ENCODE measurements at places on chromosomes 13 and 19.

- DNase-seq = no peak
Measured at GRCh38 chr13:105804561-105805190, 730.8 kb downstream of the EFNB2 start.

DNA sequence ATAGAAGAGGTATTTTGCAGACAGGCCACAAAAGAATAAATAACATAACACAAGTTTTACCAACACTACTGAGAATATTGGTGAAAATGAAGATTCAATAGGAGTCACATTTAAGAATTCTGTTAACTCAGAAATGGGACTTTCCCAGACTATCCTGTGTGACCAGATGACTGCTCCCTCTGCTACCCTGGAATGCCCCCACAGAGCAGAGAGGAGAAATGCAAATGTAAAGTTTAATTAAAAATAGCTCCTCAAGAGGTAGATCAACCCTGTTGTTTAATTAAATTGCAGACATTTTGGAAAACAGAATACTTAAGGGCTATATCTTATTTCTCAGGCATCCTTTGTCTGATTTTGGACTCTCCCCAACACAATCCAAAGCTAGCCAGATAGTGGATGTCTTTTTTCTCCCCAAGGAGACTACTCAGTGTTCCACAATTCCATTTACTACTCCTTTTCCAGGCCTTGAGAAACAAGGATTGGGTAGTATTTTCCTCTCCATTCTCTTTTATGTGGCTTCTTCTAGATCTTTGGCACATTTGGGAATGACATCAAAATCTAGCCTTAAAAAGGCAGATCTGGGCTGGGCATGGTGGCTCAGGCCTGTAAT is 104.7 kb upstream of the TSC22D1 start:
- no peak for DNase-seq

- DNase-seq = no peak
Measured at GRCh38 chr13:21341637-21342422, 117.3 kb downstream of the ZDHHC20 start.

DNA sequence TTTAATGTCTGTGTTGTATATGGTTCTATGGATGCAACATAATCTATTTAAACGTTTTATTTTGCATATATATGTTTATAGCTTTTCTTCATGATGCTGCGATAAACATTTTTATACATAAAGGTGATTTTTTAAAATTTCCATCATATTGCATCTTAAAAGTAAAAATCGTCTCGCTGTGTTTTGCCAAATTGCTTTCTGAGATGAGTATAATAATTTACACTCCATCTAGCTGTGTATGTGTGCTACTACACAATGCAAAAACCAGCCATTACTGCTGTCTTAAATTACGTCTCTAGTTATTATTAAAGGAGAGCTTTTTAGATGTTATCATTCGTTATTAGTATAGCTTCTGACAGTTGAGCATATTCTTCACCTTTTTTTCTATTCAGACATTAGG is 37.2 kb downstream of the METTL21C start:
- no peak for DNase-seq

GRCh38 chr19:55585658-55586339 is 5.2 kb upstream of the ZNF579 start:
- no peak for DNase-seq

DNA sequence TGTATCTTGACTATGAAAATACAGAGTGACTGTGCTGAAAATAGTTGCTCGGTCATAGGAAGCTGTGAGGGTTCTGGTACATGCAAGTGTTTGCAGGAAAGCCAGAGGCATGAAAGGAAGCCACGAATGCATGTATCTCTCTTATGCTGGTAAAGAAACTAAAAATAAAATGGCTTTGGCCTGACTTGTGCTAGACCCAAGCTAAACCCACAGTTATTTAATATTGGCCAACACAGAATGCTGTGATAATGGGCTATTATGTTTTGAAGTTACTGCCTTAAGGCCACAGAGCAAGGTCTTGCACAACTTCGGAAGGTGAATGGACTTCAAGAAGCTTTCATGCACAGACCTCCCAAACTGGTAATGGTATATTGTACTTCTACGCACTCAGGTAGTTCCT is 518.2 kb upstream of the HTR2A start:
- no peak for DNase-seq

DNA sequence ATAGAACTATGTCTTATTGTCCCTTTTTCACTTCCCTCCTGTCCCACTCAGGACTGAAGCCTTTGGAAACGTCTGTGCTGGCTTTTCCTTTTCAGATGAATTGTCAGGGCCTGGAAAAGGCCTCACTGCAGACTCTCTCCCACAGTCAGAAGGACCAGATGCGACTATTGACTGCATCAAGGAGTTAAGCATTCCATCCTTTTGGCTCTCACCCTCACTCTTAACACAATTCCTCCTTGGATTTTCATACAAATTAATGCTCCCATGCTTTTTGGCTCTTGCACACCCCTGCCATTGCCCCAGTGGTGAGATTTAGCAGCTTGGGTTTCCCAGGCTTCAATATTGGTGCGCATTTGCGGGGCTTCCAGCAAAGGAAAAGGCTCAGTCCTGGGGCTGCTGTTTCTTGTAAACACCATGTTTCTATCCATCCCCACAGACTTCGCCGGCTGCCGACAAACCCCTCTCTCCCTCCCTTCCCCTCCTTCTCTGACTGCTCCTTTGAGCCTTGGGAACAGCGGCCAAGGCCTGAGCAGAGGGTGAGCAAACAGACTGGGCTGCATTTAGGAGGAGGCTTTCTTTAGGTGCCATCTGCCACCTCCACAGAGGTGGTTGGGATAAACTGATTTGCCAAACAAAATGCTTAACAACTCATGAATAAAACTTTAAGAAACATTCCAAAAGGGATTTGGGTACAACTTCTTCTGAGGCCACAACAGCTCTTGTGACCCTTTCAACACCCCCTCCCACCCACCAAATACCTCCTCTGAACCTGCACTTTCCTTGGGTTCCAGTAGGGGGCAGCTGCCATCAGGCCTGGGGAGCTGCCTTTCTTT is 48.6 kb upstream of the PCDH8 start:
- DNase-seq = no peak

GRCh38 chr13:32142956-32143375 is 111.4 kb downstream of the FRY start:
- DNase-seq = no peak

- no peak for DNase-seq
Measured at GRCh38 chr13:50073340-50073739, 58.1 kb downstream of the KCNRG start.

Data from bone marrow (tissue), 2 donors.